ENCODE measurements at places on chromosomes 7 and 10.

GRCh38 chr7:13742811-13743210, 246.7 kb downstream of the ETV1 start:
- no peak for DNase-seq

GRCh38 chr7:135239263-135239662, 5.6 kb downstream of the STRA8 start:
- DNase-seq: no peak

DNA sequence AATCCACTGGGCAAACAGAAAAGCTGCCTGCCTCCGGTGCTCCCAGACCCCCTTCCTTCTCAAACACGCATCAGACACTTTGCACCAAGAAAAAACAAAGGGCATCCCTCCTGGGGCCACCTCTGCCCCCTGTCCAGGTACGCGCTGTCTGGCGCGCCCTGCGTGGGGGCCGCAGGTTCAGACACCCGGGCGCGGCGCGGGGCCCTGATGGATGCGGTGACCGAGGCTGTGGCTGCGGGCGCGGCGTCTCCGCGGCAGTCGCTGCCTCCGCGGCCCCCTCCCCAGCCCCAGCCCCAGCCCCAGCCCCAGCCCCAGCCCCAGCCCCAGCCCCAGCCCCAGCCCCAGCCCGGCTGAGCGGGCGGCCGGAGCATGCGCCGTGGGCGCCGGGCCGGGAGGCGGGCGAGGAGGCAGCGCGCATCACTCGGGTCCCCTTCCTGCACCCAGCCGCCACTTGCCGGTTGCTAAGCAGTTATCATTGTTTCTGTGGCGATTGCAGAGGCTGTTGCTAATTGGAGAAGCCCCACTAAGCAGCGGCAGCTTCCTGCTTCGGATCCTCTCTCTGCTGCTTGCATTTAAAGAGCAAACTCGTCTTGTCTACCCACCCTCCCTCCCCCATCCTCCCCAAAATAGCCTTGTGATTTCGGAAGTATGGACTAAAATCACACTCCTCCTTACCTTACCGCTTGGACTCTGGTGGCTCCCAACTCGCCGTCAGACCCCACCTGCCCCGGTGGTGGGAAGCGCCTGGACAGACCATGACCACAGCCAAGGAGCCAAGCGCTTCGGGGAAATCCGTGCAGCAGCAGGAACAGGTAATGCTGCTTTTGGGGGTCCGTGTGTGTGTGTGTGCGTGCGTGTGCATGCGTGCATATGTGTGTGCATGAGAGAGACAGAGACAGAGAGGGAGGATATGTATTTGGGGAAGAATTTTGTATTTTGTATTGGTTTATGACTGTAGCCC, 252.8 kb downstream of the DPP6 start:
- no peak for DNase-seq

DNA sequence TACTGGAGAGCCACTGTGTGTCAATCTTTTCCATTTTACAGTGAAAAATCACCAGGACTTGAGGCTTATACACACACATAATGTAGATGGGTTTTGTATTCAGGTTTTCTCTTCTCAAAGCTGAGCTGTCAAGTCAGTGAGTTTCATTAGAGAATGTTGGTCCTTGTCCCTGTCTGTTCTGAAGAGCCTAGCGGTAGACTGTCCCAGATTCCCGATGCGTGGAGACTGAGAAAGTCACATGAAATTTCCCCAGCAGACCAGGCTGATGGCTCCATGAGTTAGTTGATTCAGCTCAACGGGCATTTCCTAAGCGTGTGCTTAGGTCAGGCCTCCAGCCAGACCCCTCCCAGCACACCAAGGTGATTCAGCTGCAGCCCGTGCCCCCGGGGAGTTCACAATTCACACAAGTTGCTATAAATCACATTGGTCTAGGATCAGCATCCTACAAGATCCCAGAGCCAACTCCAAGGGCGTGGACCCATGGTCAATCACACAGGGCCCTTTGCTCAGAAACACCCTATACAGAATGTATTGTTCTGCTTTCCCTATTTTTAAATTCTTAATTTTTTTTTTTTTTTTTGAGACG, 17.2 kb downstream of the CHST15 start:
- no peak for DNase-seq

GRCh38 chr10:14889318-14889717, 10.7 kb downstream of the SUV39H2 start:
- DNase-seq: no peak

DNA sequence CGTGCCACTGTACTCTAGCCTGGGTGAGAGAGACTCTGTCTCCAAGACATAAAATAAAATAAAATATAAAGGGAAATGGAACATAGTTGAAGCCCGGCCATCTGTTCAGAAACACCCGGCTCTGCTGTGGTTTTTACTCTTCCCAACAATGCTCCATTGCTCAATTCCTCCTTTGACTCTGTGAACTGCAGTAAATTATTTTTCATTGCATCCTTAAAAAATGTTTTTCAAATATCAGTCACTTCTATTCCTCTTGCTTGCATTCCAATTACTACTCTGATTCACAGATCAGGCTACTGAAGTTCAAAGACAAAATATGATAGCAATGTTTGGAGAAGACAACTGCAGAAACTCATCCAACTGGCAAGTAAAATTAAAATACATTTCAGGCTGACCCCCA, 983.0 kb downstream of the SORCS1 start:
- no peak for DNase-seq

DNA sequence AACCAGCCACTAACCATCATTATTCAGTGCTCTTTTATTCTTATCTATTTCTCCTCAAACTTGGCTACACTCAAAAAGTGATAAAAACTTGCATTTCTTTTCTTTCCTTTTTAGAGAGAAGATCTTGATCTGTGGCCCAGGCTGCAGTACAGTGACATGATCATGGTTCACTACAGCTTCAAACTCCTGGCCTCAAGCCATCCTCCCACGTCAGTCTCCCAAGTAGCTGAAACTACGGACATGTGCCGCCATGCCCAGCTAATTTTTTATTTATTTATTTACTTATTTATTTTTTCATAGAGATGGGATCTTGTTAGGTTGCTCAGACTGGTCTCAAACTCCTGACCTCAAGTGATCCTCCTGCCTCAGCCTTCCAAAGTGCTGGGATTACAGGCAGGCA, 24.6 kb upstream of the TMEM248 start:
- DNase-seq: no peak

All from stimulated activated CD4-positive, alpha-beta T cell treated with anti-CD3 and anti-CD28 coated beads, Interleukin-15, amount 100 ng/mL, for 1 hour (primary cell).